ENCODE measurements at places on chromosomes 3 and 15.

DNA sequence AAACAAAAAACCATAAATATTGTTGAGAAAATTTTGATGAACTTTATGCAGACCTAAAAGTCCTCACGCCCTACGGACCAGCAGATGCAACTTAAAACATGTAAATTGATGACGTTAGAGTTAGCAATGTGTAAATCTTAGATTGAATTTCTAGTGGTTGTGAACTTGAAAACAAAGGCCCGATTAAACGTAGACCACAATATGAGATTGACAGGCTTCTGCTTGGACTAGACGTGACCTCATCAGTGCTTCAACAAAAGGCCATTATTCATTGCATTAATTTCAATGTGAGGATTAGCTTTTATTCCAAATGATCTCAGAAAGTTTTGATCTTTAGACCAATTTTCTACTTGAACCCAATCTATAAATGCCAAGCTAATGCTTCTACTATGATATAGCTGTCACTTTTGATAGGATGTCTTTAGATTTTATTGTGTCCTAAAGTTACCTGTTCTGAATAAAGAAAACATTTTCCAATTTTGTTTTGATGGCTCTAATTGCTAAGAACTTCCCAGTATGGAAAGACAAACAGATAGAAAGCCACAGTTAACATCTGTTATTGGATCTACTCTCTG, 55.4 kb upstream of the SPPL2A start:
- no peak for DNase-seq

DNA sequence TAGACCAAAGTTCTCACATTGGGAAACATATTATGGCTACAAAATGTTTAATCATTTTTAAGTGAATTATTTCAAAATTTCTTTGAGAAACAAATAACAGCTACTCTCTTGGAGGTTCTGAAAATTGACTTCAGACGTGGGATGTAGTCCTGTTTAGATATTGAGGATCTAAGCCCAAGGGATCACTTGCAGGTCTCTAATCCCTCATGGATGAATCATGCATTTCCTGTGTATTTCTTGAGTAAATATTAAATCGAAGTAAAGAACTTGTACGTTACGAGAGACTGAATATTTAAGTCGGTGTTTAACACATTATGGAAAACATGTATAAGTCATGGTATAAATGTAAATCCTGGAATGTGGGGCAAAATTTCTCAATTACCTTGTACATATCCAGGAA, 119.8 kb downstream of the EPHA3 start:
- no peak for DNase-seq

- no peak for DNase-seq
These were observed 23.7 kb downstream of the NEK10 start for GRCh38 chr3:27345493-27345892.

- DNase-seq: no peak
These were observed 5.9 kb downstream of the SH2D7 start for GRCh38 chr15:78098131-78098755.

DNA sequence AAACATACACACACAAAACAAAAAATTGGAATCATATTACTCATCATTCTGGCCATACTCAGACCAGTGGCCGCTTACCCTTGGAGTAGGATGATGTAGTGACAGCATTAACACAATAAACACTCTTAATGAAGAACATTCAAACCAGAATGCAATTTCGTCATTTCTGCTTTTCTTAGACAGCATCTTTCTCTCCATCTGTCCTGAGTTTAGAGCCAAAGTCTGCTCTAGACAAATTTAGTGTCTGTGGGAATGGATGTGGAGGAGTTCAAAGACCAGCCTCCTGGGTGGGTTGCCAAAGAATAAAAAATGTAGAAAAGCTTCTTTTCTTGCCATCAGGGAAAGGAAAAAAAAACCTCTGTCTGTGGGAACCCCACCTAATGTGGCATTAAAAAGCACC, 212.4 kb upstream of the POU1F1 start:
- DNase-seq: no peak

DNA sequence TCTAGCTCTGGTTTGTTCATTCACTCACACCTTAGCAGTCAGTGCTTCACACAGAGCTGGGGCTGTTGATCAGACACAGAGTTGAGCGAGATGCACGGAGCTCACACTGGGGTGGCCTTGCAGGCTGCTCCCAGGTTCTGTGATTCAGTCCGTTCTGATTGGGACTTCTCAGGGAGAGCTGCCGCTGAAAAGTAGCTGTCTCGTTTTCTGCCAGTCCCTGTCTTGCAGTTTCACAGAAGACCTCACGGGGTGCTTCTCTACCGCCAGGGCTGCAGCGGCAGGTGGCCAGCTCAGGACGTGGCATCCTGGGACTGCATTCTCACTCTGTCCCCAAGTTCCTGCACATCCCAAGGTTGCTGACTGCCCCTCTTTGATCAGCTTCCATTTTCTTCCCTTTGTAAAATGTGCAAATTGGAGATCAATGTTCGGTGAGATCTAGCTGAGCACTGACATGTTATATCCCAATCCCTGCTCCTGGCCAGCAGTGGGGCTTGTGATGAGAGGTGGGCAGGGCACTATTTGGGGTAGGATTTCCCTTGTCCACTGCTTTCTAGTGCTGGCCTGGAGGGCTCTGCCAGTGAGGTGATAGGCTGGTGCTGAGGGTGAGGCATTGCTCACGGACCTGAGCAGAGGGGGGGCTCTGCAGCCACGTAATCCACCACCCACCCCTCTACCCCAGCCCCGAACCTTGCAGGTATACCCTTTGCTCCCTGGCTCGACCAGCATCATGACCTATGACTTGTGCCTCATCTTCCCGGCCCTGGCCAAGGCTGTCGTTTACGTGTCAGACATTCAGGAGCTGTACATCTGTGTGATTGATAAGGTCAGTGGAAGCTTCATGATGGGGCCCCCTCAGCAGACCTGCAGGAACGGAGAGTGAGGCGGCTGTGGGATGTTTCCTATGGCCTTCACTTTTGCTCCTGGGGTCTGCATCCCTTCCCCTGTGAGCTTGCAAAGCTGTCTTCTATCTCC, 5.3 kb upstream of the TXNRD3 start:
- DNase-seq: no peak

DNA sequence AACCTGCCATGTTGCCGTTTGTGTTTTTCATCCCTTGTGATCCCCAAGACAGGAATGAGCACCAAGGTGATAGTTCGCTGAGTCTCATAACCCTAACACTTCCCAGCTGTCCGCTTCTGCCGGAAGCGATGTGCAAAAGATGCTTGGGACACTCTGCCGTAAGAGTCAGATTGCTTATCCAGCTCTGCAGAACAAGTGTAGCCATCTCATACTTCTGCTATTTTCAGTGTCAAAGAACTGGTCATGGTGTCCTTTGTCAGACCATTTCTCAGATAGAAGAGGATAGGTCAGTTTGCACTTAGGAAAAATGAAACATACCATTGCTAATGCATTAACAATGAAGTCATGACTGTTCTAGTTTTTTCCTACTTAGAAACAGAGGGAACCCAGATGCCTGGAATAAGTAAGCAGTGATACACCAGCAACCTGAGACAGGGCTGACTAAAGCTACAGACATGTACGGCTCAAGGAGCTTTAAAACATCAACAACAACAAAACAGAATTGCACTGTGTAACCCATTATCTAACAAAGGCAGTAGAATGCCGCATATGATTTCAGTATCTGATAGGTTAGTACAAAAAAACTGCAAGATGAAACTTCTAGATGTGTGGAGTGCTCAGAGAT, 134.0 kb upstream of the IL12A start:
- DNase-seq: no peak

DNA sequence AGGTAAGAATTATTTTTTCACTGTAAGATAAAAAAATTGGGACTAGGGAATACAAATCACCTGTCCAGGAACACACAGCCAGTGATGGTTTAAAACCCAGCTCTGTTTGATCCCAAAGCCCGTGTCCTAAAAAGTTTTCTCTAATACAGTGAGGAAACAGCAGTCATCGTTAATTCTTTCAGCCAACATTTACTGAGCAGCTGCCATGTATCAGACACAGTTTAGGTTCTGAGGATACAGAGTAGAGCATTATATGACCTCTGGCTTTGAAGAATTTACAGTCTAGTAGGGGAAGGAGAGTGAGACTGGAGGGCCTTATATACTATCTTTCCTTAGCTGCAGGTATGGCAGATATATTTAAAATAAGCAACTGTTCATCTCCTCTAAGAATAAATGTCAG, 82.7 kb downstream of the KCNMB2 start:
- DNase-seq: no peak

- no peak for DNase-seq
These were observed 149.1 kb downstream of the SEMA6D start for GRCh38 chr15:47866446-47866845.

DNA sequence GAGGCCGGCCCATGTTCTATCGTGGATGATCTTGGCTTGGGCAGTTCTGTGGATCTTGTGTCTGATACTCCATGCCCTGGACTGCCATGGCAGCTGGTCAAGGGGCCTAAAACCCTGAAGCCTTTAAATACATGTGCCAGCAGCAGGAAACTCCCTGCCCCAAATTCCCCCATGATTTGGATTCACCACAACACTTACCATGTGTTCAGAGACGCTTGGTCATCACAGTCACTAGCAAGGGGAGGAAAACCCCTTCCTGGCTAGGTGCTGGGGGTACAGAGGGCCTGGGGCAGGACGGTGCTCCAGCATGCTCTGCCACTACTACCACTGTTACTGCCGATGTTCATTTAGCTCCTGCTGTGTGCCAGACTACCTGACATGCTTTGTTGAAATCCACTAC, 94.4 kb downstream of the DNAJB8 start:
- DNase-seq: no peak

- DNase-seq: no peak
These were observed 12.9 kb downstream of the ZIC4 start for GRCh38 chr3:147393261-147393942.

GRCh38 chr3:197428117-197428801, 127.5 kb downstream of the BDH1 start:
- peak; percentile 6 for DNase-seq

DNA sequence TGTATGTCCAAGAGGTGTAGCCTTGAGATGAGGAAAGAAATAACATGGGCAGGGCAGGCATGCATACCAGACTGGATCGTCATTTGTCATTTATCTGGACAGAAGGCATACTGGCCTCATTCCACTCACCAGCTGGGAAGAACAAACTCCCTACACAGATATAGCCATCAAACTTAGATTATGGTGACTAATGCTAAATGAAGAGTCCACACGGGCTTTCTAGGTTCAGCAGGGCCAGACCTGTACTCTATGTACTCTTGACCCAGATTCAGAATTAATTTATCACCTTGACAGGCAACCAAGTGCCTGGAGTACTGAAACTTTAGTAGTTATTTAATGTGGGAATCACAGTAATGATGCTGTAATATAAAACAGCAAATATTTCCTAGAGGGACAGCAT, 164.3 kb upstream of the IL12A start:
- DNase-seq: no peak

GRCh38 chr3:14563946-14564539, 23.9 kb upstream of the GRIP2 start:
- DNase-seq: no peak

GRCh38 chr3:62095756-62096155, 277.6 kb downstream of the FEZF2 start:
- DNase-seq: no peak

DNA sequence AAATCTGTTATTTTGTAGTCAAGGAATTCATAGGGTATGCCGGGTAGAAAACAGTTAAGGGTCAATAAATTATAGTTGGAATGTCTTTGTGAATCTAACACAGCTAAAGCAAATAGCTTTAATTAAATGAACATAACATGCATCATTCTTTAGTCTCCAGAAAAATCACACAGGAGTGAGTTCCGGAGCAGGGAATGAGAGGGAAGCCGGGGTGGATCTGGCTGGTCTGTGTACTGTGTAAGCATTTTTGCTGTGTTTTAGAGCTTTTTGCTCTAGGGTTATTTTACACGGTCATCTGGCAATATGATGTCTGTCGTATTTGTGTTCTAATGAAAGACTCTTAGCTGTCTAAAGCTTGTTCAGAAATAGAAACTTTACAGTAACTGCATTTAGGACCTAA, 57.5 kb downstream of the MED12L start:
- no peak for DNase-seq

DNA sequence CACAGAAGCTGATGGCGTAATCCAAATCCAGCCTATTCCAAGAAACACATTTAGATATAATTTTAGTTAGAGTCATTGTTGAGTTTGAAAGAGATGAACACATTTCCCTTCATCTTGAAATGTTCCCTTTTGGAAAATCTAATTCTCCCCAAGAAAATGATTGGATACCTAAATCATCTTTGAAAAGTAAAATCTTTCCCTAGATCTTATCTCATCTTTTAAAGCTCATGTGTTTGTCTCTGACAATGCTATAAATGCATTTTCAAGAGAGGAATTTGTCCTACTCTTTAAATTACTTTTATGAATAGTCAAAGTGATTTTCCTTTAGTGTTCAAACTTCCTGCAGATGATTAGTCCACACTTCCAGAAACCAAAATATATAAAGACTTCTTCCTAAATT, 82.6 kb upstream of the CNTN6 start:
- DNase-seq: no peak

- no peak for DNase-seq
These were observed 36.2 kb upstream of the RPL35A start for GRCh38 chr3:197913641-197914380.

GRCh38 chr3:15081960-15082664, 16.8 kb downstream of the RBSN start:
- DNase-seq: no peak

GRCh38 chr15:40844696-40845030, 815 bp downstream of the SPINT1 start:
- peak; percentile 4 for DNase-seq

DNA sequence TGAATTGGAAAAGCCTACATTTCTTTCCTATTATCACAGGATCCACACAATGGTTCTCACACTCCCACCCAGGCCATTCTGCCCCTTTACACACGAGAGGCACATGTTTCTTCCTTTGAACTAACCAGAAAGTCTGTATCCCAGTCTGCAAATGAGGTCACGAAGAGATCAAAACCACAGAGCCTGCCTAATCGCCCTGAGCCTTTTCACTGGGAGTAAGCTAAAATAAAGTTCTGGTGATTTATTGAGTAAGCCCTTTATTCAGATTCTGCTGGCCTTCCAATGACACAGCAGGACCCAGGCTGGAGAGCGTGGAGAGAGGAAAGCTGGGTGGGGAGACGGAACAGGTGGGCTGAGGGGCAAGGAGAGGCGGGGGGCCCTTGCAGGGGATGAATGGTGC, 78.7 kb downstream of the ATP1B3 start:
- no peak for DNase-seq

Data from activated CD4-positive, alpha-beta T cell treated with anti-CD3 and anti-CD28 coated beads, Interleukin-2, amount 50 U/mL, for 24 hours (primary cell).